Activated T-cell treated with anti-CD3 and anti-CD28 coated beads for 4 hours (primary cell): ENCODE measurements at places on chromosomes 5 and 9.

- no peak for DNase-seq
Observed at GRCh38 chr9:94554439-94555331, at the start of gene PCAT7. TSS of gene PCAT7 (plus strand) at chr9:94555083.

DNA sequence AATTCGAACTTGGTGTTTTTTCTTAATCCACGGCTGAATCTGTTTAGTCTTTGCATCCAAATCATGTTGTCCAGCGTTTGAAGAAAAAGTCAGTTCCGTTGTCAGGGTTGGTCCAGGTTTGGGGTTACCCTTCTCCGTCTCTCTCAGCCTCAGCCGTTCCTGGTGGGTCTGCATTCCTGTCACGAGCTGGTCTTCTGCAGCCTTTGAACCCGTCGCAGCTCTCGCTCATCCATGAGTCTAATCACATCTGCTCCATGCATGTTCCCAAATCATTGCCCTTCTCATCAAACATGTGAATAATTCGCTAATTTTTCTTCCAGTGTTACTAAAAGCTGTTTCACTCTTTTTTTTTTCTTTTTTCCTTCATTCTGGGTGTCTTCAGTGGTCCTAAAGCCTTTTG, 39.0 kb upstream of the EXOC3 start:
- DNase-seq, result no peak

DNA sequence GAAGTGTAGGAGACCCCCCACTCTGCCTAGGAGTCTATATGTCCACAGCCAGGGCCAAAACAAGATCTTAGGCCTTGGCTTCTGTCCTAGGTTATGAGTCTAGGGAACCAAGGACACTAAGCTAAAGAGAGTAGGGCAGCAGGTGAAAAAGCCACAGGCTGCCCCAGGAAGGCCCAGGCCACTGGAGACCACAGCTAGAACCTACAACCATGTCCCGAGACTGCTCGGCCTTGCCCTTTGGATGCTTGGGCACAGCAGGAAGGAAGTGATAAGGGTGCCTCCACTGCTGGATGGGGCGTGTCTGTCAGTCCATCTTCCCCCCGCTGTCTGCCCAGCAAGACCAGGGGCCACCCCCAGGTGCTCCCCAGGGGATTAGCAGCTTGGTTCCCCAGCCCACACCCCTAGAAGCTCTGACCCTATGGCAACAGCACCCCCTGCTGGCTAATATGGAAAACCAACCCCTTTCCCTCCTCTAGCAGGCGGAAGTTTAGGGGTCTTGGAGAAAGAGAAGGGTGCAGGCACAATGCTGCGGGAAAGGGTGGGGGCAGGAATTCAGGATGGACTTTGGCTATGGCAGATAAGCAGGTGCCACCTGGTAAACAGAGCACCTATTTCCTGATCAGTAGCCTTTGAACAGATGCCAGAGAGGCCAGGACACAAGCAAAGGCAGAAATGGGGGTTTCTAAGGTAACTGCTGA, 10.5 kb upstream of the IRF1 start:
- peak; percentile 75 for DNase-seq

DNA sequence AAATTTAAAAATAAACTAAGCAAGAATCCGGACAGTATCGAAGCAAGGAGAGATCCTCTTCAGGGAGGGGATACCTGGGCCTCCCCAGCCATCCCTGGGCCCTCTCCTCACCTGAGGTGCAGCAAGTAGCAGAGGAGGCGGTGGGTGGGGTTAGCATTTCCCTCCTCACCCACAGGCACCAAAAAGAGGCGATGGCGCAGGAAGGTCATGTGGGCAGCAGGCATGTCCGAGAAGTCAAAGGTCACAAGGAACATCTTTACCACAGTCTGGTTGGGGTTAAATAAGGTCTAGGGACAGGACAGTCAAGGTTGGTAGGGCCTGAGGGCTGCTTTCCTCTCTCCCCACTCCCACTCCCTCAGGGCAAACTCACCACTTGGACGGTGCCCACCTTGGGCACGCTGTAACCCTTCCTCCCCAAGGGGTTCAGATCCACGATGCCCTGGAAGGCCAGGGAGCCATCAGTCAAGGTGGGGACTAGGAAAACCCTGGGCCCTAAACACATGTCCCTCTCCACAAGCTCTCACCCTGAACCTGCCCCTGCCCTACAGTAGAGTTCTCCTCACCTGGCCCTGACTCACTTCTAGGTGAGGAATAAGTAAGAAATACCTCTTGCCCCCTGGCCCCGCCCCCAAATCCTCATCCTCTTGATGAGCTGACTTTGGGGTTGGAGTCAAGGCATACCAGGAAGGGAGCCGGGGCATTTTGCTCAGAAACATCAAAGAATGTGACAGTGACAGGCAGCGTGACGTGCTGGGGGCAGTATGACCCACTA, 2.8 kb upstream of the STOML2 start:
- no peak for DNase-seq

GRCh38 chr9:21155501-21155900, 11.0 kb downstream of the IFNA21 start:
- DNase-seq, result no peak

DNA sequence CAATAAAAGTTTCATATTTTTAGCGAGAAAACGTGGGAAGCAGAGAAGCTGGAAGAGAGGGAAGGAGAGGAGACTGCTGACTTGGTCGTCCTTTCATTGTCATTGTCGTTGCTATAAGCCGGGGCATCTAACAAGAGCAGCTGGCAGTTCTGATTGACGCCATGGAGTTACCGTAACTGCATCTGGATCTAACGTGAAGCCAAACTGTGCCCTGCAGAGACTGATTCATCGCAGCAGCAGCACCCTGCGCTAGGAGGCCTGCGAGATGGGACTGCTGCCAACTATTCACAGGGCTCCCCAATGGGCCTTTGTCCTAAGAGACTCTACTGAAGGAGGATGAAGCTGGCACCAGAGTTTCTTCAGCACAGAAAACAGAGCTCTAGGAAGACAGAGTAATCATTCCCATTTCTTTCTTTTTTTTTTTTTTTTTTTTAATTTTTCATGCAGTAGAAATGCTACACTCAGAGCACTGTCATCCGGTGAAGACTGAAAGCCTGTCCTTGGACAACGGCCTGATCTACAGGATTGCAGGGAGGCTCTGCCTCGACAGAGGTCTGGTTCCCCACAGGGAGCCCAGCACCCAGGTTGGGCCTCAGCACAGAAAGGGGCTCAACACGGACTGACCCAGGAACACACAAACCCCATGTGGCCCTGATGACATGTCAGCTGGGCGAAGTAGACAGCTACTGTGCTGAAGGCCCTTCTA, 47.8 kb downstream of the RETREG1 start:
- DNase-seq, result no peak
